Tongue (tissue), 3 donors: ENCODE measurements at places on chromosomes 12 and 14. TPM values are rescaled to one million over a fixed set of nuclear protein-coding genes. Genes with fewer than 3 reads are reported as not detected.
A peak's percentile ranks its signal among the peaks of the same experiment; 100 is the strongest.

The LGR5 gene
- 2.5 TPM for total RNA-seq

The MAP3K9 gene
- total RNA-seq = 6.7 TPM

The PDZRN4 gene
- total RNA-seq = 2.7 TPM

The DNAI7 gene
- total RNA-seq = 1.5 TPM

The HEBP1 gene
- total RNA-seq = 14.0 TPM

The ATP5F1B gene
- 686 TPM for total RNA-seq

The P2RX7 gene
- total RNA-seq = 2.3 TPM

The IFNG-AS1 gene
- 3.3 TPM for total RNA-seq

The SYNDIG1L gene
- total RNA-seq = not detected

GRCh38 chr14:26008290-26008689 is 589.5 kb downstream of the NOVA1 start:
- DNase-seq = no peak

- peak; percentile 32 for DNase-seq
Observed at GRCh38 chr12:122366685-122367475, 55.6 kb downstream of the CLIP1 start.

GRCh38 chr14:105979446-105979845 is 453.1 kb downstream of the TMEM121 start:
- DNase-seq = no peak

- no peak for DNase-seq
Observed at GRCh38 chr12:117453961-117454360, 92.5 kb upstream of the NOS1 start.

- no peak for DNase-seq
Observed at GRCh38 chr14:21414137-21414631, 30.4 kb upstream of the SUPT16H start.

DNA sequence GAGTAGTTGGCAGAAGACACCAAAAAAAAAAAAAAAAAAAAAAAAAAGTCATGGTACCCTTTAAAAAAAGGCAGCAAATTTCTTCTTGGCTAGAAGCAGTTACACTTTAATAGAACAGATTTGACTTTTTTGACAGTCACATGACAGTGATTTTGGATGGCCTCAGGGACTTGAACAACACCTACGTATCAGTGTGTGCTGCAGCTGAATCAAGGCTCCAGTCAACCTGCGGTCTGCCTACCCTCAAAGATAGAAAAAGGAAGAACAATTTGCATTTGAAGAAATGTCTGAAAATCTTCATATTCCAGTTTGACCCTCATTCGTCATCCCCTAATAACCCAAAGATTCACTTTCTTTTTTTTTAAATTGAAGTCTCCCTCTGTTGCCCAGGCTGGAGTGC is 53.9 kb downstream of the MDM2 start:
- DNase-seq = no peak

DNA sequence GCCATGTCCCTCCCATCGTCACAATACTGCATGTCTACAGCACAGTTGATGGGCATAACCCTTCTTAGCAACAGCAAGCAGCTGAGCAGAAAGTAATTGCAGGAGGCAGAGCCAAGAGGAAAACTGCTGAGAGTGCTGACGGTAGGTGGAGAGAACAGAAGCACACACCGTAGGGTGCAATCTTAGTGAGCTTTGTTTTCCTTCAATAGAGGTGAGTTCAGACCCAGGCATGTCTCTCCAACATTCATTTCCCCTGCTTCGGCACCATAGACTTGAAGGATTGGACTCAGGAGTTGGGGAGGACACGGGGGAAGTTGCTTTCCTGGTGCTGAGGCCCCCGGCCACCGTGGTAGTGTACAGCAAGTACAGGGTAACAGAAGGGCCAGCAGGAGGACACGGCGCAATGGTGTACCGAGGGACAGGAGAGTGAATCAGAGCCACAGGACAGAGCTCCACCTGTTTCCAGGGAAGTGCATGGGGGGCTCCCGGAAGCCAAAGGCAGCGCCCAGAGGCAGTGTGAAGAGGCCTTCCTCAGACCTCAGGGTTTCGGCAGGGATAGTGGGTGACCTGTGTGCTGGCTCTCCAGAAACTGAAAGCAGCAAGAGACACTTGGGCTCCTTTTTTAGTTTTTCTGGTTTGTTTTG is 36.3 kb upstream of the SINHCAF start:
- peak; percentile 14 for DNase-seq

DNA sequence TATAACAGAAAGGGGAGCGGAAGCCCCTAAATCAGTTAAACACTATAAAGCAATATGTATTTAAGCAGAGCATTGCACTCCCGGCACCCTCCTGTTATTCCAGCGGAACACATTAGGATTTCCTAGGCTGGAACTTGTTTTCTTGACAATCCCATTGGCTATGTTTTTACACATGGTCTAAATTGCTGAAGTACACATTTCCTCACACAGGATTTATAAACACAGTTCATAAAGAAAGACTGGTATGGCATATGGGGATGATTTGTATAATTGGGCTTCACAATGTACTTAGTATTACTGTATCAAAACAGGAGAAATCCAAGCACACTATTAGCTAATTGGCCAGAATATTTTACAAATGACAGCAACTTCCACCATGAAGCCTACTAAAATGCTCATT is 23.3 kb downstream of the PAX9 start:
- DNase-seq = no peak

DNA sequence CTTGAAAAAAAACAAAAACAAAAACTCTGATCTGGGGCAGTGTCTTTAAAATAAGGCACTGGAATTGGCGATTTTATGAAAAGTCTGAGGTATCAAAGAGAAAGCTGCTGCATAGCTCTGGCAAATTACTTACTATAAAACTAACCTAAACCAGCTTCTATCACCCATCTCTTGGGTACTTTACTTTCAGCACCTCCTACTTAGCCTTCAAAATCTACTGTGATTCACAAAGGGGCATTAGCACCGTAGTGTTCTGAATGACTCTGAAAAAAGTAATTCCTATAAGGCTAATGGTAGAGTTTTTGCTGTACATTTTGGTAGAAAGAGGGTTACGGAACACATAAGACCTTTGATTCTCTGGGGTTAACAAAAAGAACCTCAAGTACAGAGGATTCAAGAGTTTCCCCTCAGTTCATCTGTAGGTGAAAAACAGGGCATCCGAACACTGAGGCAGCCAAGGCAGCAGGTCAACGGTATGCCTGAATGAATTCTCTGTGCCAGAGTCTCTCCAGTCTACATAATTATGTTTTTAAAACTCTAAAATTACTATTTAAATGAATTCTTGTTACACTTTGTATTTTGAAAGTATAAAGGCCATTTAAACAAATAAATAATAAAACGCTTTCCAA is 101.5 kb downstream of the ELK3 start:
- DNase-seq = no peak

- DNase-seq = no peak
Observed at GRCh38 chr14:26554069-26554772, 43.6 kb downstream of the NOVA1 start.

GRCh38 chr14:33754261-33754660 is 196.6 kb downstream of the EGLN3 start:
- DNase-seq = no peak

DNA sequence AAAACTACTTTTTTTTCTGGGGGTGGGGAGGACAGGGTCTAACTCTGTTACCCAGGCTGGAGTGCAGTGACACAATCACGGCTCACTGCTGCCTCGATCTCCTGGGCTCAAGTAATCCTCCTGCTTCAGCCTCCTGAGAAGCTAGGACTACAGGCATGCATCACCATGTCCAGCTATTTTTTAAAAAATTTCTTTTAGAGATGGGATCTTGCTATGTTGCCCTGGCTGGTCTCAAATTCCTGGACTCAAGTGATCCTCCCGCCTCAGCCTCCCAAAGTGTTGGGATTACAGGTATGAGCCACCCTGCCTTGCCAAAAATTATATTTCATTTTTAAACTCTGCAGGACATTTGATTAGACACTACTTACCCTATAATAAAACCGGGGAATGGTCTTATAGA is 5.5 kb downstream of the PPP2R3C start:
- DNase-seq = no peak

- peak; percentile 31 for DNase-seq
Observed at GRCh38 chr14:64801800-64802199, 77.9 kb downstream of the SPTB start.
